Upper lobe of left lung (tissue), 6 donors: ENCODE measurements at places on chromosomes 16 and 17. TPM values are rescaled to one million over a fixed set of nuclear protein-coding genes. Genes with fewer than 3 reads are reported as not detected.

Gene DNAI2
- total RNA-seq: 4.7 TPM

Gene IGFALS
- 11.5 TPM for total RNA-seq

Gene CFAP97D1
- total RNA-seq: not detected

Gene EIF1
- 499 TPM for total RNA-seq

Gene SOCS3
- total RNA-seq: 80.9 TPM

Gene TEKT5
- 2.1 TPM for total RNA-seq

Gene VTN
- total RNA-seq: 2.3 TPM

Gene RBBP6
- 43.2 TPM for total RNA-seq

Gene MC1R
- 4.9 TPM for total RNA-seq

Gene TRPV3
- total RNA-seq: 0.84 TPM
